ENCODE measurements at places on chromosomes 2 and 18.

DNA sequence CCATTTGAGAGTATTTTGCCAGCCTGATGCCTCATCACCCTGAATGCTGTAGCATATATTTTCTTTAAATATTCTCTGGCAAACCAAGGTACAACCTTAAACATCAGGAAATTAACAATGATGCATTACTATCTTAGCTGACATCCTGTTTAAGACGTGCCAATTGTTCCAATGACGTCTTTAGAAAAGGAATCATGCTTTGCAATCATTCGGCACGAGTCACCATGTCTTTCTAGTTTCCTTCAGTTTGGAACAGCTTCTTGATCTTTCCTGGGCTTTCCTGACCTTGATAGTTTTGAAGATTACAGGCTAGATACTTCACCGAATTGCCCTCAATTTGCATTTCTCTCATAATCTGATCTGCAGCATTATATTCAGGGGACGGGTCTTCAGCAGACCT is 88.2 kb upstream of the GLI2 start:
- DNase-seq: no peak

DNA sequence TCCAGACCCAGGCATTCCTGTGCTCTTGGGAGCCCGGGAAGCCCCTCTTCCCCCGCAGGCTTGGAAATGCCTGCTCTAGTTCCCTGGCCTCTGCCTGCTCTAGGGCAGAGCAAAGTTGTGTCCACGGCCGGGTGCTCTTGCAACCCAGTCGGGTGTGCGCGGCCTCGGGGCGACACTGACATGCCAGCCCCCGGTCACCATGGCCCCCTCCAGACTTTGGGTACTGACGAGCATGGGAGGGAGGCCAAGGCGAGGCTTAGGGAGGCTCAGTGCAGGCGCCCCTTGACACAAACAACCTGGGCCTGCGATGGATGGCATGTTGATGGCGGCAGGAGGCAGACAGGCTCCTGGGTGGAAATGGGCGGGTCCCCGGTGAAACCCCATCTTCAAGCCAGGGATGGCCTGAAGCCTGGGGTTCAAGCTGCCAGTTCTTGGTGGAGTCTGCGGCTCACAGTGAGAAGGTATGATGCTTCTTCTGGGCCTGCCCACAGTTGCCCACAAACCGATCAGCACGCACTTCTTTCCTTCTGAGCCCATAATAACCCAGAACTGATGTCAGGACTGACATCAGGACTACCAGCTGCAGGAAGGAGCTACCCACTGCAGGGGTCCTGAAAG is 689.9 kb downstream of the DSC3 start:
- DNase-seq: no peak

DNA sequence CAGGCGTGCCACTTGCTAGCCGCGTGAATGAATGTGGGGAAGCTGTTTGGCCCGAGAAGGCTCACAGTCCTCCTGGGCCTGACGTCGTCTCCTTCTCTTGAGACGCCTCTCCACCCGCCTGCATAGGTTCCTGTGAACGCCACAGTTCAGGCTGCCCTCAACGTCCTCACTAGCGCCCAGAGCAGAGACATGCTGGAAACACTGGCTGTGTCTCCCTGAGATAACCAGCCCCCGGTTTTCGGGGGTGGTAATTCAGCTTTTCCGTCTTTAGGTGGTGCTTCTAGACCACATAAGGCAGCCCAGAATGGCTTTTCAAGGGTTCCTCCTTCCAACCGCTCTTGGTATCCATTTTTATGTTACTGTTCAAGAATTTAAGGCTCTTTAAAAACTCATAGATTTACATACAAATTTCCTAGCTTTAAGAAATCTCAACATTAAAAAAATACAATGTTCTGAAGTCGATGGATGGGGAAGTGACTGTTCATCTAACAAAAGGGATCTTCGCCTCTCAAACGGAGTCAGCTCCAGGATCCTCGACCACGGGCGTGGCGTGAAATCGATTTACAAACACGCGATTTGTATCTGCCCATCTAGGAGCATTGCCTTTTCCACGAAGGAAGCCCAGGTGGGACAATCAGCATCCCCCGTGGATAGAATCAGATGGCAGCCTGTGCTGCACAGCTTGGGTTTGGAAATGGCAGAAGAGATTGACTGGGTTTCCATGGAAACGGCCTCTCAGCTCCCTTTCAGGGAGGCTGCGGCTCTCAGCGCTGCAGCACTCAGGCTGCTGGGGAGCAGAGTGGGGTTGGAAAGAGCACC is 110.6 kb upstream of the PXDN start:
- no peak for DNase-seq

DNA sequence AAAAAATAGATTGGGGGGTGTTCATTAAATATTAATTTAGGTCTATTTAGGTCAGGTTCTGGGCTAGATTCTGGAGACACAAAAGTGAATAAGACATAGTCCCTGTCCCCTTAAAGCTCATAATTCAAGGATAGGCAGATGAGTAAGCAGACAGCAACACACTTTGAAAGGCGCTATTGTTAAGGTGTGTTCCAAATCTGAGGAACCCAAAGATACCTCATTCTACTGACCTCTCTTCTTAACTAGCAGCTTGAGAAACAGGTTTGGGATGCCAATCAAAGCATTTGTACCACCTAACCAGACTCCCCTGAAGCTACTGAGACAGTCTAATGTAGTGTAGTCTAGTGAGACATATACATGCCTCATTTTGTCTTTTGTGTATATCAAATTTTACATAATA is 34.8 kb downstream of the SEMA4F start:
- DNase-seq: no peak

DNA sequence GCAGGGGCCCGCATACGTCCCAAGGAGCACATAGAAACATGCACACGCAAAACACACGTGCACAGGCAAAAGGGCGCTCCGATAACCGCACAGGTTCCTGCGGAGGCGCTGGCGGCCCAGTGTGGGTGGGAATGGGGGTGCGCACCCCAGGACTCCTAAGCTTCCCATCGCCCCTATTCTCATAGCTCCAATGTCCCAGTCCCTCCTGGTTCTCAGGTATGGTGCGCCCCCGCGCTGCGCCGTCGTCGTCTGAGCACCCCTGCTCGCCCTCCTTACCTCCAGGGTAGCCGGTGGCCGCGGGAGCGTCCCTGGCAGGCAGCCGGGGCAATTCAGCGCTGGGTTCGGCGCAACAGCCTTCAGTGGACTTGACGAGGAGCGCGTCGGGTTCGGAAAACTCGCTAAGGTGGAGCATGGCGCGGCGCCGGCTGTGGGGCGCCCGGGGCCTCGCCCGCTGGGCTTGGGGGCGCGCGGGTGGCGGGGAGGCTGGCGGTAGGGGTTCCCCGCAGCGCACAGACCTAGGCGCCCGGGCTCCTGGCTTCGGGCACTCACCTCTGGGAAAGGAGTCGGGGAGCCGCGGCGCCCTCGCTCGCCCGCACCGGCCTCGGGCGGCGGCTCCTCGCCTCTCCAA is 328 bp downstream of the EGR4 start:
- no peak for DNase-seq

GRCh38 chr2:138496096-138496651 is 5.4 kb upstream of the SPOPL start:
- DNase-seq: no peak

DNA sequence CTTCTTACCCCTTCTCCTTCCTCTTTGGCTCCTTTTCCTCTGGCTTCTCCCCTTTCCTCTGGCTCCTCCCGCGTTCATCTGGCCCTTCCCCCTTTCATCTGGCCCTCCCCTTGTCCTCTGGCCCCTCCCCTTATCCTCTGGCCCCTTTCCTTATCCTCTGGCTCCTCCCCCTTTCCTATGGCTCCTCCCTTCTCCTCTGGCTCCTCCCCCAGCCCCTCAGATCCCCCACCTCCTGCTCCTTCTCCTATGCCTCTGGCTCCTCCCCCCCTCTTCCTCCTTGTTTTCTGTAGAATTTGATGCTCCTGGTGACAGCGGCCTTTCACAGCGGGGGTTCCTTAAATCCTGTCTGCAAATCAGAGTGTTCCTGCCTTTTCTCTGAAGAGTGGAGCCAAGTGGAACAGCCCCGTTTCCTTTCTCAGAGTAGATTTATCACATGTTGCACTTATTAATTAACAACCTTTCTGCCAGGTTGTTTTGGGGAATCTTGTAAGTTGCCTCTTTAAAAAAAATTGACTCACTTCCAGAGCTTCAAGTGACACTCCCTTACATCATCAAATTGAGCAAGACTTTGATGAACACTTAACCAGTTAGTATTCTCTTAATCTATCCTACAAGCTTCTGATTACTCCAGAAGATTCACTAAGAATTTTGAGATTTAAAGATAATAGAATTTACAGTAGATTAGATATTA is 27.9 kb downstream of the FABP1 start:
- no peak for DNase-seq

DNA sequence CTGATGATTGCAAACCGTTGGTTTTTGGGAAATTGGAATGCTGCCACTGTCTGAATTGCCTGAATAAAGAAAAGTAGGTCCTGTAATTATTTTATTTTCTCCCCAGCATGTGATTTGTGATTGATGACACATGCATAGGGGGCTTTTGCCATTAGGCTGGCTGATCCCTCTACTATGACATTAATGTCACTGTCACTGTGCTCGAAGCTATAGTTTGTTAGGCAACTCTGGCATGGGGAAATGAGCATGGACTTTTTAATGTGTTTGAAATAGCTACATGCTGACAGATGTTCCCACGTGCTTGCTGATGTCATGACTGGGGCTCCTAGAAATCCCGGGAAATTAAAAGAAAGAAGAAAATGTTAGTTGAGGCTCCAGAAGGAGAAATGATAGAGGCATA is 99.1 kb downstream of the HRH4 start:
- no peak for DNase-seq

GRCh38 chr2:19746611-19747309 is 155.0 kb downstream of the TTC32 start:
- no peak for DNase-seq

DNA sequence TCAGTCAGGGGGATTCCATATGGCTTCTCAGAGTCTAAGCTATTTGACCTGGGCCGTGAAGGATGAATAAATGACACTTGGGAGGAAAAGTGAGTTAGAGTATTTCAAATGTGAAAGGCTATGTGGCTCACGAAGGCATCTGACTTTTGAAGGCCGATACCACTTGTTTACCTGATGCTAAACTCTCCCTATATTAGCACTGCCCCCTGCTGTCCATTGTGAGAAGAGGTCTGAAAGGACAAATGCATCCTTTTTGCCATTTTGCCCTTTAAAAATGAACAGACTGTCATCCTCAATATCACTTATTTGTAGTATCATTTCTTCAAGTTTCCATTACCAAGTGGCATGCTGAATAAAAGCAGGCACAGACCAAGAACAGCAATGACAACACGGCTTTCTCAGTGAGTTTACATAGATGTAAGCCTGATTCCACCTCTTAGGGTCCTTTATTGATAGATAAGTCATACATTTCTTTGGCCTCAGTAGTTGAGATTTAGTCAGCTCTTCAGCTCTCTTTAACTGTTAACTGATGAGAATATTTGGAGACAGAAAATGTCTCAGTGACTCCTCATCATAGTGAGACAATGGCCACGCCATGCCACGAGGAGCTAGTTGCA is 40.1 kb downstream of the DOCK10 start:
- DNase-seq: peak; percentile 43

DNA sequence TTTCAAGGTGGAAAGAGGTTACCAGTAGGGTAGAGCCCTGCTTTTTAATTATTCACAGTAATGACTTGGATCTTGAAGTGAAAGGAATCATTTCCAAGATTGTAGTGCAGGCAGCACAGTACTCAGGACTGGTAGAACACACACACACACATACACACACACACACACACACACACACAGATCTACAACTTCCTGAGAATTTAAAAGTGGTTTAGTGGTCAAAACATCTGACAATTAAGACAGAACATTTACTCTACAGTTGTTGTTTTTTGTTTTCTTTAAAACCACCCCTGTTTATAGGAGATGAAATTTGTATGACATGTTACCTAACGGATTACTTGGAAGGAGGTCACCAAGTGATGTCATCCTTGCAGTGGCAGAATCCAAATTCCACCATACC is 146.7 kb upstream of the VRK2 start:
- no peak for DNase-seq

GRCh38 chr2:23419171-23420090 is 34.5 kb downstream of the KLHL29 start:
- DNase-seq: no peak

DNA sequence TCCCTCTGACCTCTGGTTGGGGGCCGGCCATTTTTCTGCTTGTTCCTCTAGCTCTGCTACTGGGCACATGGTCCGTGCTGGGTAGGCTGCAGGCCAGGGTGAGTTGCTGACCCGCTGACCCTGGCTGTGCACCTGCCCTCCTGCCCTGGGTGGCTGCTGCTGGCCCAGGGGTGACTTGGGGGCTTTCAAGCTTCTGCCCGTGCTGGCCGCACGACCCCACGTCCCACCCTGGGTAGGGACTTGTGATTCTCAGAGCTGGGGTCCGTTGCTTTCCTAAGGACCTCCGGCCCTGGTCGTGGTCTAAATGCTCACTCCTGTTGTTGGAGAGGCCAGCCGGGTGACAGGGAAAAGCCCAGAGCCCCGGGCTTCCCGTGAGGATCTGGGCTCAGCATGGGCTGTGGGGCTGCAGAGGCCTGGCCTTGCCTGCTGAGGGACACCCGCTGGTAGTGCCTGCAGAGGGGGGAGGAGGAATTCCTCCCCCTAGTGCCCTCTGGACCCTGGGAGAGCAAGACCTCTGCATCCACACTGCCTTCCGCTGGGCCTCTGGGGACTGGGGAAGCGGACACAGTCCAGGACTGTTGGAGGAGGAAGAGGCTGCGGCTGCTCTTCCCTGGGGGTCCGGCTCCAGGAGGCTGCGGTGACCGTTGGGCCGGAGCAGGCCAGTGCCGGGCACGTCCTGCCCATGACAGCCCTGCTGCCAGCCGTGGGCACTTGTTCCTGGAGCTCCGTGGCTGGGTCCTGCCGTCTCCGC is 6.3 kb upstream of the GAL3ST2 start:
- no peak for DNase-seq

DNA sequence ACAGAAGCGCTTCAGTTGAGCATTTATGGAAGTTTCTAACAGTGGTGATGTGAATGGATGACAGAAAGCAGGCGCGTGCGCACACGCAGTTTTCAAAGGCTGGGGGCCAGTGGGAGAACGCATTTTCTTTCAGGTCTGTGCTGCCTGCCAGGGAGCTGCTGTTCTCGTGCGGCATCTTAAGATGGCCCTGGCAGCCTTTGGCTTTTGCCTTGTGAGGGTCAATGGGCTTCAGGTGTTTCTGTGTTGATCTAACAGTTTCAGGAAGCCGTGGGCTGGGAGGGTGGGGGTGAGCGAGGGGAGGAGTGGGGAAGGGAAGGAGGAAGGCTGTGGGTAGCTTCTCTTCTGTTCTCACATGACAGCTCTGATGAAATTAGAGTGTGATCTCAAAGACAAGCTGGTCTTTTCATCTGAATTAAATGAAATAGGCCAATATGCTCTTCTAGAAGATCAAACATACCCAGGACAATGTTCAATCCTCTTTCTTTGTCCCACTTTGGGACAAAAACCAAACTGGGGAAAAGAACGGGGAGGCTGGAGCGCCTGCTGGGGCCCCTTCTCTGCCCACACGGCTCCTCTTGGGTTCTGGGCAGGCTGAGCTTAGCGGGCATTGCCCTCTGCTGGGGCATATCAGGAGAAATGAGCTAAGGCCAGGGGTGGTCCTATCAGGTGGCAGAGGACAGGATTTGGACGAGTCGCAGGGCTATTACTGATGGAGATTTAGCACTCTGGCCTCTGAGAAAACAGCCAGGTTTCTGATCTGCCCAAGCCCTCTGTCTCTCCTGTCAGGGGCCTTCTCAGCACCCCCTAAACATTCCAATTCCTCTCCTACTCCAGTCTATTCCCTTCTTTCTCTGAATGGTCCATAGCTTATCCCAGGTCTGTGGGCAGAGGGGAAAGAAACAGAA is 126.2 kb upstream of the LGALSL start:
- DNase-seq: peak; percentile 13

GRCh38 chr2:15975261-15975600 is 34.9 kb downstream of the MYCN start:
- no peak for DNase-seq

GRCh38 chr2:98703738-98704137 is 27.2 kb downstream of the MGAT4A start:
- no peak for DNase-seq

- no peak for DNase-seq
These were observed 1588.5 kb upstream of the PIK3C3 start for GRCh38 chr18:40366521-40366920.

All from activated T-helper 1 cell treated with anti-CD3 and anti-CD28 coated beads, Interleukin-2, amount 50 U/mL, for 16 hours (primary cell).